Stomach (tissue), 19 donors: ENCODE measurements at places on chromosomes 7 and 10. TPM values are rescaled to one million over a fixed set of nuclear protein-coding genes. Genes with fewer than 3 reads are reported as not detected.
A peak's percentile ranks its signal among the peaks of the same experiment; 100 is the strongest.

DNA sequence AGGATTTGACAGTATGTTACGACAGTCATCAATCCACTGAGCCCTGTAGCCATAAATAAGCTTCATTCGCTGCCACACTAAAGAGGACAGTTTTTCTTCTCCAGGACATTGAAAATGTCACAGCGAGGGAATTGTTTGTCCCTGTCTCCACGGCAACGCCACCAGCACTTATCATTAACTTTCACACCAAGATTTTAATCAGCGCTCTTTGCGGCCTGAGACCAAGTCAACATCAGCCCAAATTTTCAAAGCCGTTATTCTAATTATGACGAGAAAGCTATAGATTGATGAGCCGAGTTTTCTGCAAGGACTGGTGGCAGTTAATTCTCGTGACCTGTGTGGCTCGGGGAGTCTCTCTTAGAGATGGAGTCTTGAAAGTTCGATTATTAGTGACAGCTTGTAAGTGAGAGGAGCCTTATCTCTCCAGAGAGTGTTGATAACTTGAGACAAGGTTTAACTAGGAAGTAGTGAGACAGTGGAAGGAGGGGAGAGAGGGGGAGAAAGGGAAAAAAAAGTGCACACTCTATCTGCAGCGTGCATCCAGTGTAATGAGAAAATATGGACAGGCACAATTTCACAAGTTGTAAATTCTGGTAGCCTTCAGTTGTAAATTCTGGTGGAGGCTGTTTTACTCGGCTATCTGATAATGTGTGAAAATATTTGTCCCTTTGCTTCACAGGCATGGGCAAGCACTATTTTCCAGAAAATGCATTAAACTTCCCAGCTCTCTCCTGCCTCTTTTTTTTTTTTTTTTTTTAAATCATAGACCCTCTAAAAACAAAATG lies 473.3 kb downstream of the LRMDA start:
- H3K27me3 ChIP-seq = no peaks in the 10 kb centered on the region
- H3K4me1 ChIP-seq = peaks cover 5% of the 10 kb centered on the region
- H3K36me3 ChIP-seq = no peaks in the 10 kb centered on the region
- H3K27ac ChIP-seq = no peak overlapping the region
- peak; percentile 34 for DNase-seq

GRCh38 chr7:14639329-14639728 lies 263.2 kb downstream of the DGKB start:
- peak overlapping the region; percentile 6 for H3K27ac ChIP-seq
- H3K4me3 ChIP-seq = no peak overlapping the region
- DNase-seq = no peak
- no peaks in the 10 kb centered on the region for H3K27me3 ChIP-seq
- H3K4me1 ChIP-seq = no peaks in the 10 kb centered on the region

GRCh38 chr7:82816272-82816671 lies 346.4 kb downstream of the PCLO start:
- no peaks in the 10 kb centered on the region for H3K27me3 ChIP-seq
- H3K27ac ChIP-seq = no peak overlapping the region
- no peaks in the 10 kb centered on the region for H3K36me3 ChIP-seq
- no peaks in the 10 kb centered on the region for H3K4me1 ChIP-seq
- DNase-seq = no peak

DNA sequence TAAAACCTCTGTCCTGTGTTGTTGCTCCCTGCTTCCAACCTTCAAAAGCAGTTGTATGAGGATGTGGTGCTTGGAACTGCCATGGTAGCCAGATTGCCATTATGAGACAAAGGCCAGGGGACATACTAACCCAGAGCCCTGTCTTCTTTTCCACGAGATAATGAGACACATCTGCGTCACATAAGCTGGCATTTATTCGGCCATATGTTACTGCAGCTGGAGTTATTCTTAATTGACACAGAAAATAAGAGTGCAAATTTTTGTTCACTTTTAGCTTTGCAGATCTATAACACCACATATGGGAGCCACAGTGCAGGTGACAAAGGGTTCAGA lies 15.5 kb upstream of the PDLIM1 start:
- H3K27me3 ChIP-seq = no peaks in the 10 kb centered on the region
- H3K27ac ChIP-seq = peak overlapping the region; percentile 37
- peaks cover 52% of the 10 kb centered on the region for H3K4me1 ChIP-seq
- no peak for DNase-seq

- H3K36me3 ChIP-seq = no peaks in the 10 kb centered on the region
- H3K27me3 ChIP-seq = no peaks in the 10 kb centered on the region
- H3K4me1 ChIP-seq = peaks cover 18% of the 10 kb centered on the region
- H3K4me3 ChIP-seq = no peak overlapping the region
Measured at GRCh38 chr10:970311-971149, 17.7 kb upstream of the GTPBP4 start.

DNA sequence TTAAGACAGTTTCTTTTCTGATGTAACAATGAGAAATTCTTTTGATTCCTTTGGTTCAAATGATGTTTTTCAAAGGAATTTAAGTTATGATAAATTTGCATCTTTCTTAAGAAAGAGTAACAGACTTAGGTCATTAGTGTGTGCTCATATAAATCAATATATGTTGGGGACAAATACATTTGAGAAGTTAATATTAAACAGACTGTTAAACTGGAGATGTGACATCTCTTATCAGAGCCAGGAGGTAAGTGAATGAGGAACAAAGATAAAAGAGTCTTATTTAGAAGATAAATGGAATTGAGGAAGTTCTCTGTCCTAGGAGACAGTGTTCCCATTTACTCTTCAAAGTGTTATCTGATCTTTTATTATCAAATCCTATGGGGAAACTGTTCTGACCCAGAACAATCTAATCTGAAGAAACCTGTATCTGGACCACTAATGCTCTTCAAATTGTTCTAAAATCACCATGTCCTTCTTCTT lies 104.8 kb upstream of the LAMB4 start:
- no peak overlapping the region for H3K4me3 ChIP-seq
- H3K4me1 ChIP-seq = no peaks in the 10 kb centered on the region
- no peak overlapping the region for H3K27ac ChIP-seq
- H3K36me3 ChIP-seq = no peaks in the 10 kb centered on the region

DNA sequence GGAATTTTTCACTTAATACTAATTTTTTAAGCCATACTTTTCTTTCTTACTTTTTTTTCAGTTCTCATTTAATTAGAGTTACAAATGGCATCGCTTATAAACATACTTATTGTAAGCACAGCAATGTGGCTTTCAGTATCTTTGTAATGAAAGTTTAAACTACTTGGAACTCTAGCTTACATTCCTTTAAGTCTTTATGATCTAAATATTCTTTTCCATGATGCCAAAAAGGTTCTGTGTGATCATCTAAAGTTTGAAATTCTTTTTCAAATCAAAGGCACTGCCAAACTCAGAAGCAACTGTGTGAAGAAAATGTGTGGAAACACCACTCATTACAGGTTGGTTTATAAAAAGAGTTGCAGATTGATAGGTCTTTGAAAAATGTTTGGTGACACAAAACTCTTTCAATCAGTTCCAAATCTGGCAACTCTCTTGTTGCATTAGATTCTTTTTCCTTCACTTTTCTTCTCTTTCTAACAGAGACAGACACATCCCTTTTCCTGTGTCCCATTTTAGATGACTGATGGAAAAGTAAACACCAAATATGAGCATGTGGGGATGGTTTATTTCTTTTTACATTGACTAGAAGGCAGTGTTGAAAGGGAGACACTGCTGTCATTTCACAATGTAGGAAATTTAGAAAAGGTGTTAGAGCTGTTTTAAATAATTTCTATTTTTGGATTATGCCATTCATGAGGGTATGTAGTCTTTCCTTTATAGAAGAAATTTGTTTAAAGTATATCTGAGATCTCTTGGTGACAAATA lies 392.3 kb downstream of the SUGCT start:
- H3K27ac ChIP-seq = no peak overlapping the region
- DNase-seq = no peak
- no peaks in the 10 kb centered on the region for H3K27me3 ChIP-seq
- no peak overlapping the region for H3K4me3 ChIP-seq
- H3K4me1 ChIP-seq = no peaks in the 10 kb centered on the region

DNA sequence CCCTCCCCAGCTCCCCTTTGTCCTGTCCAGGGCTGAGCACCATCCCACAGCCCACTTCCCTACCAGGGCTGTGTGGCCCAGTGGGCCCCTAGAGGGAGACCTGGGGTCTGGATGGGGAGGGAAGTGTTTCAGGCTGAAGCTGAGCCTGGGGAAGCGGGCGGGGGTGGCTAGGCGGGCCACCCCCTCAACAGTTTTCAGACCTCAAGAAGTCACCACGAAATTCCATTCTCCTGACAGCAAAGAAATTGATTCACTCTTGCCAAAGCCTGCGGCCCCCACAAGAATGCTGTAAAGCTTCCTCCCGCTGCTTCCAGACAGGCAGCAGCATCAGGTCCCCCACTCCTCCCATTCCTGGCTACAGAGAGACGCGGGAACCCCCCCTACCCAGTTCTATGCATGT lies 2.5 kb upstream of the LFNG start:
- H3K4me3 ChIP-seq = no peak overlapping the region
- H3K36me3 ChIP-seq = no peaks in the 10 kb centered on the region
- H3K4me1 ChIP-seq = peaks cover 50% of the 10 kb centered on the region
- peaks cover 8% of the 10 kb centered on the region for H3K27me3 ChIP-seq
- DNase-seq = no peak

DNA sequence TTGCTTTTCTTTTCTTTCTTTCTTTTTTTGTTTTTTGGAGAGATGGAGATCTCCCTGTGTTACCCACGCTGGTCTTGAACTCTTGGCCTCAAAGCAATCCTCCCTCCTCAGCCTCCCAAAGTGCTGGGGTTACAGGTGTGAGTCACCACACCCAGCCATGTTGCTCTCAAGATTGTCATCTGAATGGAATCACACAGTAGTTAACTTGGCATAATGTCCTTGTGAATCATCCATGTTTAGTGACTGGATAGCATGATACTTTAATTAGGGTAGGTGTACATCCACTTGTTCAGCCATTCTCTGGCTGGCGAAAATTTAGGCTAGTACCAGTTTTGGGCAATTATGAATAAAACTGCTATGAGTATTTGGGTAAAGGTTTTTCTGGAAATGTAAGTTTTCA lies 15.4 kb upstream of the GRB10 start:
- no peak for DNase-seq
- H3K4me1 ChIP-seq = no peaks in the 10 kb centered on the region
- H3K27me3 ChIP-seq = no peaks in the 10 kb centered on the region

DNA sequence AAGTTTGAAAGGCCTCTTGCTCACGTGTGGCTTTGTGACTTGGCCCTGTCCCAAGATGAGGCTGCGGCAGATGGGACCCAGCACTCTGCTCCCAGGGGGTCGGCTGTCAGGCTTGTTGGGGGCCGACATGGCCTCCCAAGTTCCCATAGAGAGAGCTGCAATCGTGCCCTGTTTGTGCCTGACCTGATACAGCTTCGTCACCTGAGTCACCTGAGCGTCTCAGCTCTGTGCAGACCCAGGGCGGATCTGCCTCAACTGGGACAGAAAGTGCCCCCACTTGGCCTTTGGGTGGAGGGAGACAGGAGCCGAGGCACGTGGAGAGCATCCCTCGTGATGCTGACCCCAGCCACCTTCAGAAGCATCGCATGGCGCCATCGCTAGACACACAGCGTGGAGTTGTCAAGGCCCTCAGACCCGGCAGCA lies 21.7 kb downstream of the PAPOLB start:
- peaks cover 9% of the 10 kb centered on the region for H3K36me3 ChIP-seq
- no peak overlapping the region for H3K4me3 ChIP-seq
- H3K4me1 ChIP-seq = no peaks in the 10 kb centered on the region
- peak; percentile 17 for DNase-seq
- no peaks in the 10 kb centered on the region for H3K27me3 ChIP-seq

DNA sequence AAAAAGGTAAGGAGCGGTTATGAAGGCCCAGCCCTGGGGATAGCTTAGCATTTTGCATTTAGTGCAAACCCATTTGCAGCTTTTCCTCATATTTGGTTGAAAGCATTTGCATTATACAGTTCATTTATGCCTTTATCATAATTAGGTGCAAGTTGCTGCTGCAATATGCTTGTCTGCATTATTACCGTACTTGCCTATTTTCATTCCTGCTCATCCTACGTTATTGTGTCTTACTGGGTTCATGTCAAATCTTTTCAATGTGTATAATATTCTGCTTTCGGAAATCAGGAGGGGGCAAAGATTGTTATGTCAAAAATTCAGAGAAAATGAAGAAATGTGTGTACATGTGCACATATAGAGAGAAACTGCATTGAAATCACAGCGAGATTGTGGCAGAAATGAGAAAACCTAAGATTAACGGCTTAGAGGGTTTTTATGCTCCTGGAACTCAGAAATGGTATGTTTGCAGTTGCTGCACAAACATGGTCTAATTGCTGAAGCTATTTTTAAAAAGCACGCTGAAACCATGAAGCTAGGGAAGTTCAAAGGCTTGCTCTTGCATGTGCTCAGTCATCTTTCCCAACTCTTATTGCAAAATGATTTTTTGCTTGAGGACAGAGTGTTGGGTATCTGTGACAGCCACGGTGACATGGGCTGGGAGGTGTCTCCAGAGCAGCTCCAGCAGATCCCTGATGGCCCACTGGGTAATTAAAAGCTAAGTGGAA lies 613.2 kb downstream of the SDK1 start:
- no peak overlapping the region for H3K27ac ChIP-seq
- H3K4me3 ChIP-seq = no peak overlapping the region
- H3K36me3 ChIP-seq = no peaks in the 10 kb centered on the region
- H3K4me1 ChIP-seq = no peaks in the 10 kb centered on the region

- H3K4me1 ChIP-seq = no peaks in the 10 kb centered on the region
- no peak overlapping the region for H3K4me3 ChIP-seq
- no peak overlapping the region for H3K27ac ChIP-seq
- no peaks in the 10 kb centered on the region for H3K36me3 ChIP-seq
- no peak for DNase-seq
Measured at GRCh38 chr7:50164559-50165170, 71.6 kb upstream of the ZPBP start.

DNA sequence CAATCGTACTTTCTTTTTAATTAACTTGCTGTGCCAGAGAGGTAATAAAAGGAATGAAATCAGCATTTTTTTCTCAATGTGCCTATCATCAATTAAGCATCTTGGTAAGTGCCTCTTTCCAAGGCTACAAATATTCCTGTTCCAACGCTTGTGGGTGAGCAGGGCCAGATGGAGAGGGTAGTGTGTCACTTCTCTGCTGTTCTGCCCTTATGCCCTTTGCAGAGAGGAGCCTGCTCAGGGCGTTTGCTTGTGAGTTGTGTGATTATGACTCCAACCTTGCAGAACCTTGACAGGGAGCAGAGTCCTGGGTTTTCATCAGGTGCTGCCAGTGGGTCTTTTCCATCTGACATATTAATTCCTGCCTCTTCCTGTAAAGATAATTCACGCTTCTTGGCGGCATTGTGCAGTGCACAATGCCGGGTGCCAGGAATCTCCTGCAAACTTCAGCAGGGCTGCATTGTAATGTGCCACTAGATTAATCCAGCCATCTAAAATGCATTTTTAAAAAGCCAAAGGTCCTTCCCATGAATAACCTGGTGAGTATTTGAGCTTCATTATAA lies 234.4 kb downstream of the ARHGAP12 start:
- H3K36me3 ChIP-seq = no peaks in the 10 kb centered on the region
- H3K4me3 ChIP-seq = no peak overlapping the region
- no peaks in the 10 kb centered on the region for H3K27me3 ChIP-seq
- peaks cover 39% of the 10 kb centered on the region for H3K4me1 ChIP-seq

The OR2A42 gene
- total RNA-seq = not detected

The GIMAP8 gene
- total RNA-seq = 8.3 TPM

The HOXA11 gene
- not detected for total RNA-seq

The TMEM229A gene
- 0.29 TPM for total RNA-seq
